ENCODE measurements at places on chromosomes 6 and 20. TPM values are rescaled to one million over a fixed set of nuclear protein-coding genes. Genes with fewer than 3 reads are reported as not detected.

Gene BNIP5
- not detected for polyA plus RNA-seq

Gene MAP7
- 0.34 TPM for polyA plus RNA-seq

Gene PKIB
- polyA plus RNA-seq: 4.4 TPM

DNA sequence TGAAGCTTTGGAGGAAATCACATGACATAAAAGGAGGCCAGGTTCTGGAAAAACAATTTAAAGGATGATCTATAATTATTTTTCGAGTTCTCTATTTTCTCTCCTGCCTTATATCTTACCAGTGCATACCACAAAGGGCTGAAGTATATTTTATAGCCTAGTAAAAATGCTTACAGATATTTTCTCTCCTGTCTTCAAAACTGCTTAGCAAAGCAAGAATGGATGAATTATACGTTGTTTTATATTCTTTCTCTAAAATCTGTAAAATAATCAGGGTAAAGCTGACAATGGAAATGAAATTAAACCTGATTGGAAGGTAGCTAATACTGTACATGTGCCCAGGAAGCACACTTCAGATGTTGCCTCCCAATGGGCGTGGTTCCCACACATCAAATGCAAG, 123.7 kb downstream of the F13A1 start:
- no peak for DNase-seq

DNA sequence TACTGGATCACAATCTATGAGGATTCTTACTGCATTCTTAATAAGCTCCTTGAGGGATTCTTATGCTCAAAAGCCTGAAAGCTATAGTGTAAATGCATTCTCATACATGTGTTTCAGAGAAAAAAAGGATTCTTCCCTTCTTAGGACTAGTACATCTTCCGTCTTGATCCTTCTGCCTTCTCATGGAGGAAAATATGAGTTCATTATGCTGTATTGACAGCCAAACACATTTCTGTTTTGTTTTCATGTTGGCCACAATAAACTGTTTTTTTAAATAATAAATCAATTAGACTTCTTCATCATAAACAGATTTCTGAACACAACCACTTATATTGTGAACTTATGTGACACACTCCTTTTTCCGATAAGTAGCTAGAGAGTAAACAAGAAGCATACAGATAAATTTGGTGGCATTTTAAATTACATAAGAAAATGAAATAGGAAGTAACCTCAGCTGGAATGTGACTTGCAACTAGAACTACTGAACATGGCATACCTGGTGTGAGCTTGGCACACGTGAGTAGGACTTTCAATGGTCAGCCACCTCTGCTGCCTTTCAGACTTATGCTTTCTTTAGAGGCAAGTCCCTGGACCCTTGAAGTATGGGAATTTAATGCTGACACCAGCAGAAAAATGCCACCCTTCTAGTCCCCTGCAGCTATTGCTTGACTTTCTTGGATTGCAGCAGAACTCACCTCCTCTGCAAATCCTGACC, 350.4 kb downstream of the BCKDHB start:
- no peak for DNase-seq

- DNase-seq: peak; percentile 36
Observed at GRCh38 chr6:1110164-1110563, 201.7 kb upstream of the FOXQ1 start.

Gene RNF144B
- 0.29 TPM for polyA plus RNA-seq

- DNase-seq: no peak
Observed at GRCh38 chr20:45621593-45621992, 7.9 kb upstream of the WFDC10A start.

DNA sequence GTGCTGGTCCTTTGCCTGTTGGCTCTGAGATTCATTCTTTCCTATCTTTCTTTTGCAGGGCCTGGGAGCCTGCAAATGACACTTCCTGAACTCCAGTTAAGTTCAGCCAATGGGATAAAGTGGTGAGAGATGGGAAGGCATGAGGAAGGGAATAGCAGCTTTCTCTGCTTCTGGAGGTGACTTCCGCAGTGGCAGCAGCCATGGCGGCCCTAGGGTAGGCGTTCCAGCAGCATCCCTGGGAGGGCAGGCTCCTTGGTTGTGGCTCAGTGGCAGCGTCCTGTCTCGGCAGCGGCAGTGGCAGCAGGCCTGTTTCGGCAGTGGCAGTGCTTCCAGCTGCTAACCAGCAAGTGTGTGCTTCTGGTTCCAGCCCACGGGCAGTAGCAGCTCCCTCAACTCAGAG, 7.3 kb upstream of the MDFI start:
- no peak for DNase-seq

GRCh38 chr6:6235786-6236185, 84.7 kb downstream of the F13A1 start:
- DNase-seq: no peak

DNA sequence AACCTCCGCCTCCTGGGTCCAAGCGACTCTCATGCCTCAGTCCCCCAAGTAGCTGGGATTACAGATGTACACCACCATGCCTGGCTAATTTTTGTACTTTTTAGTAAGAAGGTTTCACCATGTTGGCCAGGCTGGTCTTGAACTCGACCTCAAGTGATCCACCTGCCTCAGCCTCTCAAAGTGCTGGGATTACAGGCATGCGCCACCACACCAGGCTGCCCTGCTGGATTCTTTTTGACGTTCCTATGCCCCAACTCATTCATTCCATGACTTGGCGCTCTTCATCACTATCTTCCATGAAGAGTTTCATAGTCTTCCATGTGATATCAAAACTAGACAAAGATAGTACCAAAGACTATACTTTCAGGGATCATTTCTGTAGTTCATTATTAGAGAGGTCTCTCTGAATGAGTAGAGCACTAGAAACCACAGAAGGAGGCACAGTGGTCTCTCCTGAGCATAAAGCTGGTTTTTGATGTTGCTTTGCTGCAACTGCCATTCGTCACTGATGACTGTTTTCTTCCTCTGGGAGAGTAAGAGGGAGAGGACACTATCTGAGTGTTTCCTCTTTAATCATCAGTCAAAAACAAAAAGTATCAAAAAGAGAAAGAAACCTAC, 23.5 kb downstream of the DNAAF9 start:
- no peak for DNase-seq

Gene MATN4
- polyA plus RNA-seq: 0.02 TPM

Gene C6orf15
- not detected for polyA plus RNA-seq

DNA sequence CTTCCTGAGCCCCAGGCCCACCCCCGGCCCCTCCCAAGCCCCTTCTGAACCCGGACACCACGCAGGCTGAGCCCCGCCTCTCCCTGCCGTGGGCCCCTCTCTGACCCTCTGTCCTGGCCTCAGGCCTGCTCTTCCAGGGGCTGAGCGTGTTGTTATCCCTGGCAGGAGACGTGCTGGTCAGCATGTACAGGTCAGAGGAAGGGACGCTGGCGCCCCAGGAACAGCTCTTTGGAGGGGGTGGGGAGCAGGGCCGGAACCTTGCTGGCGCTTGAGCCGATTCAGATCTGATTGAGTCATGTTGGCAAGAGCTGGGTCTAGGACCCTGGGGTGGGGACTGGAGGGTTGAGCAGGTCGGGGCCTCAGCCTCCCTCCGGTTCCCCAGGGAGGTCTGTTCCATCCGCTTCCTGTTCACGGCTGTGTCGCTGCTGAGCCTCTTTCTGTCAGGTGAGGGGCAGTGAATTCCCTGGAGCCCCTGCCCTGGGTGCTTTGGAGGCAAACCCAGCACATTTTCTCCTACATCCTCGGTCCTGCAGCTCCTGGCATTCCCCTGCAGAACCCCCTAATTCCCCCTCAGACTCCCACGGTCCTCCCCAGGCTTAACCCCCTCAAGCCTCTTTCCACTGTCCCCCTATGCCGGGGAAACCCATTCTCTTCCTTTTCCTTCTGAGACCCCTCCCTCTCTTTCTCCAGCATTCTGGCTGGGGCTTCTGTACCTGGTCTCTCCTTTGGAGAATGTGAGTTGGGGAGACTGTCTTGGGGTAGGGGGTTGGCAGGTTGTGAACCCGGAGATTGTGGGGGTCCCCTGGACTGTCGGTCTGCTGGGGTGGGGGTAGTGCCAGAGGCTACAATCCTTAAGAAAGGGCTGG, 2.0 kb downstream of the SPAG4 start:
- DNase-seq: peak; percentile 60

GRCh38 chr6:141728330-141728729, 404.4 kb upstream of the GJE1 start:
- DNase-seq: no peak

GRCh38 chr6:135904666-135905065, 53.2 kb downstream of the PDE7B start:
- no peak for DNase-seq

GRCh38 chr6:124995131-124995530, 32.9 kb downstream of the RNF217 start:
- no peak for DNase-seq

Gene DAAM2
- 13.0 TPM for polyA plus RNA-seq

- no peak for DNase-seq
Observed at GRCh38 chr6:31717499-31718222, 2.5 kb downstream of the LY6G6D start.

- no peak for DNase-seq
Observed at GRCh38 chr20:4455301-4455701, 266.4 kb upstream of the PRND start.

DNA sequence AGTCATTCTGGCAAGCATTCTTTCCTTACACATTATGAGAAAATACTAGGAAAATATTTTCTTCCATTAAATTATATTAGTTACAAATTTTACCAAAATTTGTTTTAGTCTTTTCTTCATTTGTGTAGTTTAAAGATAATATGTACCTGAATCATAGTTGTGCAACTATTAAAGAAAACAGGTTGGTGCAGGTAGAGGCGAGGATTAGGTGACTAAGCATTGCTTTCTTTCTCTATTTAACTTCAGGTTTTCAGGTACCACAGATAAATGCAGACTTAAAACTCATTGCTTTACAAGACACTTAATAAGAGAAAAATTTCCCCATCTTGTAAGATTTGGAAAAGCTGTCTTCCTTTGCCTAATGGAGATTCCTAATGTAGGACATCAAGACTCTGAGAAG, 1175.5 kb upstream of the ADGRB3 start:
- DNase-seq: no peak

- no peak for DNase-seq
Observed at GRCh38 chr6:137181891-137182653, 8.6 kb upstream of the IL22RA2 start.

- DNase-seq: no peak
Observed at GRCh38 chr6:134177236-134177635, 124.8 kb upstream of the SLC2A12 start.

Gene ESR1
- 0.35 TPM for polyA plus RNA-seq

DNA sequence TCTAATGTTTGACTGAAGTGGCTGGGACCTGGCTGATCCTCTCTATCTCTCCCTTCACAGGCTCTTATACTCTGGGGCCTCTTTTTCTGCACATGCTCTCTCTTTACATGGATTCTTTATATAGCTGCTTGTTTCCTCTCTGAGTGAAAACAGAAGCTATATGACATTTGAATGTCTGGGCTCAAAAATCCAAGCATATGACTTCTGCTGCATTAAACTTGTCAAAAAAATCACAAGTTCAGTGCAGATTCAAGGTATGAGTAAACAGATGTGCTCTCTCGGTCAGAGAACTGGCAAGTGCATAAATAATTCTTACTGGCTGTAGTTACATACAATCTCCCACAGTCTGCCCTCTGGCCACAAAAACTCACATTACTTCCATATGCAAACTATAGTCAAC, 96.6 kb downstream of the LCA5 start:
- no peak for DNase-seq

GRCh38 chr6:21227486-21227885, 366.1 kb upstream of the SOX4 start:
- no peak for DNase-seq

GRCh38 chr6:14920276-14920675, 325.6 kb upstream of the JARID2 start:
- no peak for DNase-seq

Gene LRRN4
- polyA plus RNA-seq: not detected

Gene CFAP61
- polyA plus RNA-seq: not detected

Gene PRDM1
- 2.8 TPM for polyA plus RNA-seq
